ENCODE measurements at places on chromosomes 1 and 21.

- DNase-seq, result no peak
Measured at GRCh38 chr1:106968644-106969043, 87.8 kb upstream of the PRMT6 start.

GRCh38 chr1:23126801-23127200, 41.9 kb downstream of the LUZP1 start:
- DNase-seq, result no peak

DNA sequence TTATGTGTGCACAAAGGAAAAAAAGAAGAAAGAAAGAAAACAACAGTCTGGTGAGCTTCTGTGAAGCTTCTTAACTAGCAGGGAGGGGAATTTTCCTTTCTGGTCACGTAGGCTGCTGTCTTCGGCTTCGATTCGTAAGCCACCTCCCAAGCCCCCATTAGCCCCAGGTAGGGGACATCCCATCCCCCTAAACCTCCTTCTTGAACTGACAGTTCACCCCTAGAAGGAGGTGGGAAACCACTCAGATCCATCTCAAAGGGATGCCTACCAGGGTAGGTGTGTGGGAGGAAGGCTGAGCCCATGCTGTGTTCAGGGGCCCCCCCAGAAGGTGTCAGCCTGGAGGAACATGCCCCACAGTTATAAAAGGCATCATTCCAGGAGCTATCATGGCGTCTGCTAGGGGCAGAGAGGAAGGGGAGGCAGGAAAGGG, 25.8 kb downstream of the CD247 start:
- peak; percentile 48 for DNase-seq

DNA sequence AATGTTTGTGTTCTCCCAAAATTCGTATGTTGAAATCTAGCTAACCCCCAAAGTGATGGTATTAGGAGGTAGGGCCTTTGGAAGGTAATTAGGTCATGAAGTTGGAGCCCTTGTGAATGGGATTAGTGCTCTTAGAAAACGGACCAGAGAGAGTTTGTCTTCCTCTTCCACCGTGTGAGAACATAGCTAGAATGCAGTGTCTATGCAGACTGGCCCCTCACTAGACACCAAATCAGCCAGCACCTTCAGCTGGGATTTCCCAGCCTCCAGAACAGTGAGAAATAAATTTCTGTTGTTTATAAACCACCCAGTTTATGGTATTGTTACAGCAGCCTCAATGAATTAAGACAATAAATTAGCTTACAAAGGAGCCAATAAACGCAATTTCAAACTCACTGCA, 58.0 kb downstream of the KIAA0319L start:
- DNase-seq, result no peak

DNA sequence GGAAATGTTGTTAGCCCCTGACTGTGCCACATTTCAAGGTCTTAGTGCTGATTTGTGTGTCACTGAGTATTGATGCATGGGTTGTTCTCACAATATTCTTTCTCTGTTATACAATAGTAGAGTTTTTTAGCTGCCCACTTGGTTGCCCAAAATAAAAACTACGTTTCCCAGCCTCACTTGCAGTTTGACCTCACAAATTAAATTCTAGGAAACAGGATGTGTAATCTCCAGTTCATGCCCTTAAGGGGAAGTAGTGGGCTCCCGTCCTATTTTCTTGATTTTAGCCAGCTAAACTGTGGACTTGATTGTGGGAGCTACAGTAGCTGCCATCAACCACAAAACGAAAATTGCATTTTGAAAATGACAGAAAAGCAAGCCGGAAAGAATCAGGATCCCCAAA, 27.3 kb upstream of the LAMC1 start:
- DNase-seq, result no peak

- DNase-seq, result no peak
Measured at GRCh38 chr1:6417961-6418667, 1.6 kb downstream of the HES2 start.

GRCh38 chr1:183227422-183228346, 41.6 kb downstream of the LAMC2 start:
- DNase-seq, result no peak

- no peak for DNase-seq
Measured at GRCh38 chr1:24749252-24749651, 4.0 kb downstream of the CLIC4 start.

DNA sequence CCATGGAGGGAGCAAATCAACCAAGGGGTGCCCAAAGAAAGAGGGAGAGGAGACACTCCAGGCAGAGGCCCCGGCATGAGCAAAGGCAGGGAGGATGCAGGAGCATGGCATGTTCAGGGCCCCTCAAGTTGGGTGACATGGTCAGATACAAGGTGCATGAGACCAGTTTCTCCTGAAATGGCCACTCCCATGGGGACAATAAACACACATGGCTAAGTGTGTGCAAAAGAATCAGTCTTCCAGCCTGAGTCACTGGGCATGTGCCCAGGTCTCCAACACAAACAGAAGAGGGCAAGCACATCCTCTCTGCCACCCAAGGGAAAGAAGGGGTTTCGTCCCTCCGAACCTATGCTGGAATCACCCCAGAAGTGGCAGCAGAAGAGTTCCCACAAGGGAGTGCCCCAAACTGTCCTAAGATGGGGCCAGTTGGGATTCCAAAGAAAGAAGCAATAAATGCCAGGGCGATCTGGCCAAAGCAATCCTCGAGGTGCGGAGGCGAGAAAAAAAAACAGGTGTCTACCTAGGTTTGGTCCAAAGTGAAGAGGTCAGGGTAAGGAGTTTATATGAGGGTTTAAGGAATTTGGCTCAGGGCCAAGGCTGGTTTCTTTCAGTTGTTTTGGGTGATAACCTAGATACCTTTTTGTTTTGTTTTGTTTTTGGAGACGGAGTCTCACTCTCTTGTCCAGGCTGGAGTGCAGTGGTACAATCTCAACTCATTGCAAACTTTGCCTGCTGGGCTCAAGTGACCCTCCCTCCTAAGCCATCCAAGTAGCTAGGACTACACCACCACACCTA, 13.2 kb downstream of the CASP9 start:
- no peak for DNase-seq

GRCh38 chr21:8993943-8994639, 1527.3 kb upstream of the TPTE start:
- no peak for DNase-seq

DNA sequence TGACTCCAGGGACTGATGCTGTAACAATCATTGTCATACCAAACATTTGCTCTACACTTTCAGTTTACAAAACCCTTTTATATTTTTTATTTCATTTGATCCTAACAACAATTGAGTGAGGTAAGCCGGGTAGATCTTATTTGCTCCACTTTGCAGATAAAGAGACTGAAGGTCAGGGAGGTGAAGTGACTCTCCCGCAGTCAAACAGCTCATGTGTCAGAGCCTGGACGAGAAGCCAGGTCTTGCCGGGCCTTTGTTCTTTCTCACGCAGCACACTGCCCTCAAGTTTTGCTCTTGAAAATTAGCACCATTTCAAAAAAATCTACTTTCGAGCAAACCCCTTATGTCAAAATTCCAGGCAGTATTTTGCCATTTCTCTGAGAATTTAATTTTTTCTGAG, 65.2 kb downstream of the CD247 start:
- DNase-seq, result peak; percentile 49

- DNase-seq, result no peak
Measured at GRCh38 chr1:205245096-205245495, 17.4 kb downstream of the TMCC2 start.

DNA sequence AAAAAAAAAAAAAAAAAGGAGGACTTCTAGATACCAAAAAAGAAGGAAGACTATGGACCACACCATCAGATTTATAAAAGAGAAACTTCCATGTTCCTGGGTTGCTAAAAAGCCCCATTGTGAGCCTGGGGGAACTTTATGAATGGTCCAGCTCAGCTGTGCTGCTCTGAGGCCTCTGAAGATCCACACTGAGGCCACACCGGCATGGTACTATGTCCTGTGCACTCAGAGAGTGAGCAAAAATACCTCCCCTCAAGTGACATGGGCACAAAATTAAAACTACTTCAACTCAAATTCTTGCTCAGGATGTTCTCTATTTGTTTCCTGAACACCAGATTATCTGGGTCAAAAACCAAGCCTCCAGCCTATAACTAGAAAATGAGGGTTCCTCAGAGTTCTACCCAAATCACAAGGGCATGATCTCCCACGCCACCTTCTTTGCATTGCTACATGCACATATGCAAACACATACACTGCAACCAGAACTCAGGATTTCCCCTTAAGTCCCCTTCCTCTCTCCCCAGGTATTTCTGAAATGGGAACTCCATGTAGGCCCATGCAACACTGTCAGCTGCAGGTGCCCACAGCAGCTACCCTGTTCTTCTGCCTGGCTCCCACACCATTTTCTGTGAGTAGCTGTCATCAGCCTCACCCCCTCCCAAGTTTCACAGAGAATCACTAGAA, 94.4 kb downstream of the SH3GLB1 start:
- no peak for DNase-seq

DNA sequence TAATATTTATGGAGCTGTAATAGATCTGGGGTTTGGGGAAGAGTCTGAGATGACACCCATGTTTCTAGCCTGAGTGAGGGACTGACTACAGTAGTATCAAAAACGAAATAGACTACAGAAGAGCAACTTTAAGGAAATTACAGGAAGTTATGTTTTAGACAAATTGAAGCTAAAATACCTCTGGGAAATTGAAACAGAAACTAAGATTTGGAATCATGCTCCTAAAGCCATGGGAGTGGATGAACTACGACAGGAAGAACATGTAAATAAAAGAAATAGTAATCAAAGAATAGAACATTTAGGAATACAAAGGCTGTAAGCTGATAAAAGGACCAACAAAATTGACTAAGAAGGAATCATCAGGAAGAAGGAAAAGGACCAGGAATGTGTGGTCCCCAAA, 68.9 kb downstream of the KIAA0319L start:
- DNase-seq, result no peak
